Stimulated activated CD8-positive, alpha-beta memory T cell treated with anti-CD3 and anti-CD28 coated beads, Interleukin-15, amount 100 ng/mL, for 24 hours (primary cell): ENCODE measurements at places on chromosomes 6 and 20.

- DNase-seq, result no peak
These were observed 182.4 kb downstream of the BCAS1 start for GRCh38 chr20:53887973-53888372.

- no peak for DNase-seq
These were observed 60.2 kb downstream of the TCP11 start for GRCh38 chr6:35080821-35081425.

DNA sequence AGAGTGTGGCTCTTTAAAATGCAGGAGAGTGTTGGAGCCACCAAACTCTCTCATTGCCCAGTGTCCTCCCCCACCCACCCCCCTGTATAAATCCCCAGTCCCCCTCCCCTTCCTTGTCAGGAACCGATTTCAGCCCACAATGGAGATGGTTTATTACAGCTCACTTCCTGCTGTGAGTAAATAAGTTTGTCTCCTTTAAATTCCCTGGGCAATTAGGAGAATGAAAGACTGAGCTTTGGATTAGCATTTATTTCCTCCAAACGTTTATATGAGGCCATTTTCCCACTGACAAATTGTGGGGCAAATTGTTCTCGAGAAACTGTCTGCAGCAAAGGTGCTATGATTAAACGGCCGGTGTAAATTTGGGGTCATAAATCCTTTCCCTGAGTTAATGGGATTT lies 128.8 kb downstream of the DHX35 start:
- DNase-seq, result no peak

DNA sequence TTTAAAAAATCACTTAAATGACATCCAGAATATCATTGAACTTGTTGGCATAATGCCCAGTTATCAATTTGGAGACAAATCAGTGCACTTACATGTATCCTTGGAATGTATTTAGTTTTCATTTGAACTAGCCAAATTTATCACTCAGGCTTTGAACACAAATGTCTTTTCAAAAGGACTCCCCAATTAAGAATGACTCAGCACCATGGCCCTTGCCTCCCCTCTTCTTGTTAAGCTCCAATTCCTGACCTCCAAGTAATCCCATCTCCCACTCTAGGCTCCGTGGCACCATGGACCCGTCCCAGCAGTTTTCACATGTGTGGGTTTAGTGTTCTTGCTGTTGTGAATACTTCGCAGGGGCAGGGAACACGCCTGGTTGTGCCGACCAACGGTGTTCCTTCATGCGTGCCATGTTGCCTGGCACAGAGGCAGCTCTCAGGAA lies 2.7 kb downstream of the AKAP12 start:
- DNase-seq, result no peak

DNA sequence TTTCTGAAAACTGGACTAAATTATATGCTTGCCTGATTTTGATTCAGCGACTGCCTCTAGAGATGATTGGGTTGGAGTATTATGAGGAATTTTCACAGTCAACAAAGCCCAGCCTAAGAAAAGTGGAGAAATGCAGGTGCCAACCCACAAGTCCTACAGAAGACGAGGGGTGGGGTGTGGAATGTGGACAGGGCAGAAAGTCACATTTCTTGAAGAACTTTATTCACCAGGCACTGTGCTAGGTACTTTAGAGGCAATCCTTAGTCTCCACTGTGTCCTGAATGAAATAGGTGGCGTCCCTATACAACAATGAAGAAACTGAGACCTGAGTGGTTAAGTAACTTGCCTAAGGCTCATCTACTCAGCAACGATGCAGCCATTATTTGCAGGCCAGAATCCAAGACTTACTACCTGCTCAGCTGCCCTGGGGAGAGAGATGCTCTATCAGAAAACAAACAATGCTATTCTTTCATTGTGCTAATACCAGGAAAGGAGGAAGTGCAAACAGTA lies 106.3 kb downstream of the RNF144B start:
- DNase-seq, result no peak

GRCh38 chr6:46269447-46270229 lies 98.9 kb upstream of the ENPP5 start:
- no peak for DNase-seq

DNA sequence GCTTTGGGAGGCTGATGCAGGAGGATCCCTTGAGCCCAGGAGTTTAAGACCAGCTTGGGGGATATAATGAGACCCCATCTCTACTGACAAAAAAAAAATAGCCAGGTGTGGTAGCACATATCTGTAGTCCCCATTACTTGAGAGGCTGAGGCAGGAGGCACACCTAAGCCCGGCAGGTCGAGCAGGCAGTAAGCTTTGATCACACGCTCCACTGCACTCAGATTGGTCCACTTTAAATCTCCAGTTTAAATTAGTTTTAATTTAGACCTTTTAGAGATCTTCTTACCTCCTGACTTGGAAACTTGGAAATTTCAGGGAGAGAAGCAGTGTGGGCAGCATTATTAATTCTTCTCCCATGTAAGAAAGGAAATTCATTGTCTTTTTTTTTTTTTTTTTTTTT lies 16.8 kb upstream of the PLCB4 start:
- DNase-seq, result no peak

GRCh38 chr20:2213401-2213800 lies 82.4 kb upstream of the TGM3 start:
- DNase-seq, result no peak

DNA sequence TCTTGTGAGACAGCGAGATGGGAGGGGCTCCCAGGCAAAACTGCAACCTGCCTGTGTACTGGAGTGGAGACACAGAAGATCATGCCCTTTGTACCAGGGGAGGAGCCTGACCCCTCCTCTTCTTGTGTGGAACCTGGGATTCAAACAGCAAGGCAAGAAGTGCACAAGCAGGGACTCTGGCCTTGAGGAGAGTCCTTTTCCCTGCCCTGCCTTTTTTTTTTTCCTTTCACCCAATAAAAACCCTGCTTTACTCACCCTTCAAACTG lies 251.8 kb upstream of the OPRM1 start:
- no peak for DNase-seq

DNA sequence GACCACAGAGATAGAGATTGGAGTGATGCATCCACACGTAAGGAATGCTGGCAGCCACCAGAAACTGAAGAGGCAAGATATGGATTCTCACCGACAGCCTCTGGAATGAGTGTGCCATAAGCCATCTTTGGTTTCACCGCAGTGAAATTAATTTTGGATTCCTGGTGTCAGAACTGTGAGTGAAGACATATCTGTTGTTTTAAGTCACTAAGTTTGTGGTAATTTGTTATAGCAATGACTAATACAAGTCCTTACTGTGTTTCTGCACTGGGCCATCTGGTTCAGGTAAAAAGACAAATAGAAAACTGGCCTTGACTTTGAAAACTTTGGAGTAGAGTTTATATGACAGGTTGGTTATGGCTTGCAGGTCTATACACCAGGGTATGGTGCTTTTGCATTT lies 261.9 kb downstream of the PHF3 start:
- DNase-seq, result no peak

GRCh38 chr20:6265204-6265904 lies 142.5 kb upstream of the FERMT1 start:
- DNase-seq, result no peak

- DNase-seq, result no peak
These were observed 263.9 kb upstream of the PRND start for GRCh38 chr20:4457566-4458543.

DNA sequence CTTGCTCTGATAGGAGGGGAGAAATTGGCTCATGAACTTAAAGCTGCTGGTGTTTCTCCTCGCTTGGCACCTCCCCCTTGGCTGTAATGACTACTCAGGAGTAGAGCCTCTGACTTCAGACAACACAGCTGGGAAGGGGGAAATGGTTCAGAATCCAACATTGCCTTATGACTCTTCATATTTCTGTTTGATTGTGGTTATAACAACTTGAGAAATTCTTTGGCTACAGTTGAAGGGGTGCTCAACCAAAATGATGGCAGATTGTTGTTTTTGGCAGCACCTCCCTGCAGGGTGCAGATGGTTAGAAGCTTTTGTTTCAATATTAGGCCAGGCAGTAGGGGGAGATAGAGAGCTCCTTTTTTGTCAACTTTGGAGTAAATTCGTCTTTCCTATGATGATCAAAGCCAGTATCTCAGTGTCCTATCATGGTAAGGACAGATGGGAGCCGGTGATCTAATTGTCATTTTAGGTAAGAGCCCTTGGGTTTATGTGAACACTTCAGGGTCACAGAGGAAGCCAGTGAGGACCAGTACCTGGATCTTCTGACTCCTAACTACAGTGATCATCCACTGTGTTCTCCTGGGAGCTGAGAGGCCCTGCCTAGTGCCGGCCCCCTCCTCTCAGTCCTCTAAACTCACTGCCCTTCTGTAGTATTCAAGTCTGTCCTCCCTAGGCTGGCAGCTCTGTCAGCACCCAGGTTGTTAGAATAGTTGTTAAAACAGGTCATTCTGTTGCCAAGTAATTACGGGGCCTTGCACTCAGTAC lies 39.9 kb downstream of the RPRD1B start:
- no peak for DNase-seq

- DNase-seq, result no peak
These were observed 234.2 kb upstream of the CITED2 start for GRCh38 chr6:139608466-139609261.

DNA sequence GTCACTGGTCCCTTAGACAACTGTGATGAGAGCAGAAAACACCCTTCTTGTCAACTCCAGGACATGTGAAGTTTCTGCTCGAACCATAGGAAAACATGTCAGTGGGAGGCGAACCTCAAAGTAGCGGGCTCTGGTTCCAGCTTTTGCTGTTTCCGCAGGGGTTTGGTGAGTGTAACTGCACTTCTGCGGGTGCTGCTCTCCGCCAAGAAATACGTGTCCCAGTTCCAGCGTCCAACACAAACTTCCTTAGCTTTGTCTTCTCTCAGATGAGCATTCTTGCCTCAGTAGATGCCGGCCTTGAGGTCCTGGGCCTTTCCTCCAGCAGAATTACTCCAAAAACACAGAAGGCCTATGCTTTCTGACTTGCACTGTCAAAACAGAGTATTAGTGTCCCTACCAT lies 156.3 kb downstream of the FNDC1 start:
- no peak for DNase-seq

DNA sequence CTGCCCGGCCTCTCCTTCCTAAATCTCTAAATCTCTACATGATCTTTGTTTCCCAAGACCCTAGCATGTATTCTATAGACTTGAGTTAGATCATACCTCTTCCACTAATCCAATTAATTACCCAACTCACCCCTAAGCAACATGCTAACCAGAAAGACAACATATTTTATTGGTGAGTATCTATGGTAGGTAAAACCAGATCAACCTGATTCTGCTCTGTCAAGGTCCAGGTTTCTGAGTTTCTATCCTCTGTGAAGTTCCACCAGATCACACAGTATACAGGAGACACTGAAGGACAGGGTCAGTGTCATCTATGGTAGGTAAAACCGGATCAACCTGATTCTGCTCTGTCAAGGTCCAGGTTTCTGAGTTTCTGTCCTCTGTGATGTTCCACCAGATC lies 363.2 kb upstream of the MARCKS start:
- no peak for DNase-seq

DNA sequence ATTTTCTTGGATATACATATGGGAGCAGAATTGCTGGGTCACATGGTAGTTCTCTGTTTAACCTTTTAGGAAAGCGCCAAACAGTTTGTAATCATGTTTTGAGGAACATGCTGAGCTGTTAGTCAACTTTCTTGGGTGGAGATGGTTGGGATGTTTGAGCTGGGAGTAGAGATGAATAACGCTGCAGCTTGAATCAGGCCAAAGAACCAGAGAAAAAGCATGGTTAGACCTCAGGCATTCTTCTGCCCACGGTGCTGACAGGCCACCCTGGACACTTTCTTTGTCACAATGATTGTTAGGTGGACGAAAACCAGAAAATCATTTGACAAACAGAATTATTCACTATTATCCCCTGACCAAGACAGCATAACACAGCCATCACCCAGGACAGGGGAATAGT lies 66.8 kb downstream of the PRDM1 start:
- no peak for DNase-seq

DNA sequence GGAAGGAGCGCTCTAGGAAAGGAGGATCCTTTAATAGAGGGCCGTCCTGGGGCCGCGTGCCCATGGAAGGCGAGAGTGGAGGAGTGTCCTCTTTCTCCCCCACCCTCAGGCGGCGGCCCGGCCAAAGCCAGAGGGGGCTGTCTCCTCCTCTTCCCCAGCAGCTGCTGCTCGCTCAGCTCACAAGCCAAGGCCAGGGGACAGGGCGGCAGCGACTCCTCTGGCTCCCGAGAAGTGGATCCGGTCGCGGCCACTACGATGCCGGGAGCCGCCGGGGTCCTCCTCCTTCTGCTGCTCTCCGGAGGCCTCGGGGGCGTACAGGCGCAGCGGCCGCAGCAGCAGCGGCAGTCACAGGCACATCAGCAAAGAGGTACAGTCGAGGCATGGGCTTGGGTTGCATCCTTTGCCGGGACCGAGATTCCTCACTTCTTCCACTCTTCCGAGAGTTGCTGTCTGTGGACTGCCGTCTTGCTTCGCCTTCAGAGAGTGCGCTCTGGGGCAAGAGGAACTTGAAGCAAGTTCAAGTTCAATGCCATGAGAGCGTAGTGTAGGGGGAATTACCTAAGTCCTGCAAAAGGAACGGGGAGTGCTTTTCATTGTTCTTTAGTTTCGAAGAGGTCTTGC lies at the start of gene LAMA2:
LAMA2 (plus strand) TSS at position 148 of the 621 bp plus-strand sequence; CDS start at position 256, 108 bp downstream.
- no peak for DNase-seq

- DNase-seq, result no peak
These were observed 59.2 kb downstream of the STMND1 start for GRCh38 chr6:17161076-17161475.

DNA sequence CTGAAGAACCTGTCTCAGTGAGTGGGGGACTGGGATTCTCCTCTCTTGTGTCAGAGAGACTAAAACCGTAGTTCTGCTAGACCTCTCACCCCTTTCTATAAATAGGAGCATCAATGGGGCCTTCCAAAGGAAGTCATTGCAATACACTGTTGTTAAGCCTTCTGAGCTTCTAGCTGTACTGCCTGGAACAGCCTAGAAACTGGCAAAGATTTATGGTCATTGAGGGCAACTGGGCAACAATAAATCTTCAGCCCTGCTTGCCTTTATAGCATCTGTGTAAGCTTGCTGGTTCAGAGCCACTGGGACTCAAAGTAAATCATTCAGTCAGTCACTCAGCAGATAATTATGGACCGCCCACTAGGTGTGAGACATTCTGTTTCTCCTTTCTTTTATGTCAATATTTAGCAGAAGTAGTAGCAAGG lies 53.2 kb downstream of the PPP1R14C start:
- no peak for DNase-seq
